ENCODE measurements at places on chromosomes 4 and X. TPM values are rescaled to one million over a fixed set of nuclear protein-coding genes. Genes with fewer than 3 reads are reported as not detected.

Gene NBDY
- total RNA-seq = 61.4 TPM

- DNase-seq = no peak
Measured at GRCh38 chrX:97682991-97683840, 799.5 kb downstream of the RPA4 start.

GRCh38 chr4:11566444-11567022, 137.8 kb upstream of the HS3ST1 start:
- DNase-seq = no peak

DNA sequence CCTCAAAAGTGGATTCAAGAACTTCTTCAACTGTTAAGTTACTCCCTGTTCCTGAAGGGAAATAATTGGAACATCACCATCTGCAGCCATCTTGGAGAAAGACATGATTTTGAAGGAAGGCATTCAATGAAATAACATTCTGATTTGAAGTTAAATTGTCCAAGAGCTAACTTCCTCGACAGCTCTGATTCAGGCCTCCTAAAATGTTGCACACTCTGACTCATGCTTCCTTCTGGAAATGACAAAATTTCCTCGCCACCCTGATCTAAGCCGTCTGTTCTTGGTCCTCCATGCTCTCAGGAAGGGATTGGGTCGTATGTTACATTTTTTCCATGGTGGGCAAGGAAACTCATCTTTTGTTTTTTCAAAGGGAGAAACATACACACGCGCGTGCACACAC, 496.9 kb upstream of the DIPK2B start:
- no peak for DNase-seq

GRCh38 chr4:722851-723360, 17.3 kb downstream of the PCGF3 start:
- no peak for DNase-seq

All from neural crest cell (in vitro differentiated cells).